ENCODE measurements at places on chromosomes 1 and 21. TPM values are rescaled to one million over a fixed set of nuclear protein-coding genes. Genes with fewer than 3 reads are reported as not detected.

CELA2A gene
- not detected for total RNA-seq

NFASC gene
- 10.5 TPM for total RNA-seq

ATP1B1 gene
- total RNA-seq: 335 TPM

DENND2C gene
- total RNA-seq: 2.6 TPM

MYOM3 gene
- total RNA-seq: 403 TPM

Measured in Right ventricle myocardium inferior (tissue), 1 donor.